ENCODE measurements at places on chromosomes 12 and 14.

- DNase-seq = no peak
Observed at GRCh38 chr14:29085546-29085945, 319.0 kb downstream of the FOXG1 start.

DNA sequence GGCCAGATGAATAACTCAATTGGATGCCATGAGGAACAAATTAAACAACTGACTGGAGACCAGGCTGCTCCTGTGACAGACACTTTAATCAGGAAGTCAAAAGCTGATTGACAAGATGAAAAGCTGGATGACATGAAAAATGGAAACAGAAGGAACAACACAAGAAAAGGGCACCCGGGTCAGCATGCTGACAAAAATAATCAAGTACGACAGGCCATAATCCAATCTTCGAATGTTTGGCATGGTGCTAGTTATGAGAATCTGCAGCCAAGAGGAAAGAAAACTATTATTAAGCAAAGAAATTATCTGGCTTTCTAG lies 544.7 kb downstream of the ETNK1 start:
- DNase-seq = no peak

- DNase-seq = no peak
Observed at GRCh38 chr12:88361493-88361892, 218.8 kb downstream of the KITLG start.

GRCh38 chr14:31700282-31701074 lies 139.3 kb downstream of the NUBPL start:
- DNase-seq = no peak

- peak; percentile 64 for DNase-seq
Observed at GRCh38 chr12:128381541-128381940, 114.6 kb downstream of the TMEM132C start.

DNA sequence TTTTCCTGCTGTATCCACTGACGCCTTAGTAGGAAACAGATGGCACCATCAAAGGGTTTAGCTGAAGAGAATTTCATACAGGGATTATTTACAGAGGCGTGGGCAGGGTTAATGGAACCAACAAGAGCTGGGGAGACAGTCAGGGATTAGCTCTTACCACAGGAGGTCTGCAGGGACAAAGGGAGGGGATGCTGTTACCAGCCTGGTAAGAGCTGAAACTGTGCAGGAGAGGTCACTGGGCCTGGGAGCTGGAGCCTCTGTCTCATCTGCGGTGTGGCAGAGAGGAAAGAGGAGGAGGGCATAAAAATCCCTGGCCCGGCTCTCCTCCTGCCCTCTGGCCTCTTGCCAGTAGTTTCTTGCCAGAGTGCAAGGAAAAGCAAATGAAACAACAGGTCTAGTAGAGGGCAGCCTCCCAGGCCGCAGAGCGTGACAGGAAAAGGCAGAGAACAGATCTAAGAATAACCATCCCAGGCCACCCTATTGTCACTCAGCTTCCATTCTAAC lies 18.9 kb upstream of the POC1B start:
- DNase-seq = no peak

- no peak for DNase-seq
Observed at GRCh38 chr14:65594153-65594881, 181.8 kb downstream of the FUT8 start.

DNA sequence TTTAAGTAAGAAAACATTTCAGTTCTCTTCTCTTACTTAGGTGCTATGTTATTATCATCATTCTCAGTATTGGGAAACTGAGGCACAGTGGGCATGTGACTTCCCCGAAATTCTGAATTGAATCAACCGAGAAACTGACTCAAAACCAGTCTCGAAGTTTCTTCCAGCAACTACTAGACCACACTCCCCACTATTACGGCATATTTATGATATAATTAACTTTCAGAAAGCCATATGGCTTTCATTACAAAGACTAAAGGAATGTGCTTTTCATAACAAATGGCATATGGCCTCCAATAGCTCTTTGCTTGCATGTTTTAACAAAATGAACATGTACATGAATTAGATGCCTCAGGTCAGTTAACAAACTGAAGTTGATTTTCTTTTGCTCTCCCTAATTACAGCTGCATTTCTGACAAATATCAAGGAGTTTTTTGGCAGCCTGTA lies 182.9 kb upstream of the SLC38A2 start:
- DNase-seq = no peak

- DNase-seq = no peak
Observed at GRCh38 chr14:22280497-22281316, 308.3 kb downstream of the DAD1 start.

- DNase-seq = no peak
Observed at GRCh38 chr14:103091041-103091882, 3.3 kb upstream of the EXOC3L4 start.

DNA sequence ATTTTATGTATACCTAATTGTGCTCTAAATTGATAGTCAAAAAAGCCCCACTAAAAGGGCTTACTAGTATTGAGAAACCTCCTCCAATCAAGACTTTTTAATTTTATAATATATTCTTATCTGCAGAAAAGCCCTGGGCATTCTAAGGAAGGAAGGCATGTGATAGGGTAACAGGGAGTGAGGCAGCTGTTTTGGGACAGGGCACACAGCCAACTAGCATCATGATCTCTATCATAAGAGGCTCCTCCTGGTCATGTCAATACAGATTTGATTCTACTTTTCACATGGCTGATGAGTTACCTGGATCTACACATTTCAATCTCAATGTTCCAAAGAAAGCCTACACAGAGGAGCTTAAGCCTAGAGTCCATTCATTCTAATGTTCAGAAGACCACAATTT lies 9.1 kb downstream of the ADAM20 start:
- DNase-seq = no peak
